ENCODE measurements at places on chromosomes 1 and 21.

DNA sequence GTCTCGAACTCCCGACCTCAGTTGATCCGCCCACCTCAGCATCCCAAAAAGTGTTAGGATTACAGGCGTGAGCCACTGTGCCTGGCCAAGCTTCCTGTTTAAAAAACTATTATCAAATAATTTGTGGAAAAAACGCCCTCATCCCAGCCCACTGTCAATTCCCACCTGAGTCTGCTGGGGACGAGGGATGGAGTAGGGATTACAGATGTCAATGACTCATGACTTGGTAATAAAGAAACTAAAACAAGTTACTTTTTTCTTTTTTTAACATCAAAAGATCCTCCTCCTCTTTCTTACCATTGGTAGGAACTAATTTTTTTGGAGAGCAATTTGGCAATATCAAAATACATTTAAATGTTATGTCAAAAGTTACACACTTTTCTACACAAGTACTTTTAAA is 9.7 kb downstream of the CNN3 start:
- no peak for DNase-seq

- peak; percentile 49 for DNase-seq
Measured at GRCh38 chr1:27296773-27297291, 25.1 kb upstream of the TMEM222 start.

DNA sequence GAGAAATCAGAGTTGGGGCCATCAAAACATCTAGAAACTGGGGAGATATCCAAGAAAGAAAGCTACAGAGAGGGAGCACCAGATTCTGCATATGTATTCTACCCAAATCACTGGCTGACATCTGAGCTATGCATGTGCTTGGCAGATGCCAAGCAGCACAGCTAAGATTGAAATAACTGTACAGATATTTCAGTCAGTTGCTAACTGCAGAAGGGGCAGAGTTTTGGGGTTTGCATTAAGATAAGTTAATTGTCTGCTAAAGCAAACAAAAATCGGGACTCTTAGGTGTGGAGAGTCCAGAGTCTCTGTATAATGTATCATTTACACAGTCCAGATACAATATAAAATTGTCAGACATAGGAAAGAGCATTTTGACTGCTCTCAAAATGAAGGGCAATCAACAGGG is 437.1 kb downstream of the PTBP2 start:
- no peak for DNase-seq

DNA sequence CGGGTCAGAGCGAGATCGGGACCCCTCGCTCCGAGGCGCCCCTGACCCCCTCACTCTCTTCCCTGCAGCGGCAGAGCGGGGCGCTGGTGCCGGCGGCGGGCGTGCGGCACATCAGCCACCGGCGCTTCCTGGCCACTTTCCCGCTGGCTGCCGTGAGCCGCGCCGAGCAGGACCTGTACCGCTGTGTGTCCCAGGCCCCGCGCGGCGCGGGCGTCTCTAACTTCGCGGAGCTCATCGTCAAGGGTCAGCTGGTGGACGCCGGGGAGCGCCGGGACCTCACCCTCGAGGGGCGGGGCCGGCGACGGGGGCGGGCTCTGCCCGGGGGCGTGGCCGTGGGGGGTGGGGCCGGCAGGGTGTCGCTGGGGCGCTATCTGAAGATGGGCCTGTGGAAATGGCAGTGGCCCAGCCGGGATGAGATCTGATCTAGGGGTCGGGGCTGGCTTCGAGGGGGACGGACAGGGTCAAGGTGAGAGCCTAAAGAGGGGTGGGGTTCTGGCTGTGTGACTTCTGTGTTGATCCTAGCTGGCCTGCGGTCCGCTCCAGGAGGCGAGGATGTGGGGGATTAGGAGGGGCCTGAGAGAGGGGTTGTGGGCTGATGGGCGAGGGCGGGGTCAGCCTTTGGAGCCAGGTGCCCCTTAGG is 23.6 kb downstream of the PTPRU start:
- peak; percentile 26 for DNase-seq

- DNase-seq: no peak
Measured at GRCh38 chr1:58571616-58572015, 5.4 kb downstream of the TACSTD2 start.

DNA sequence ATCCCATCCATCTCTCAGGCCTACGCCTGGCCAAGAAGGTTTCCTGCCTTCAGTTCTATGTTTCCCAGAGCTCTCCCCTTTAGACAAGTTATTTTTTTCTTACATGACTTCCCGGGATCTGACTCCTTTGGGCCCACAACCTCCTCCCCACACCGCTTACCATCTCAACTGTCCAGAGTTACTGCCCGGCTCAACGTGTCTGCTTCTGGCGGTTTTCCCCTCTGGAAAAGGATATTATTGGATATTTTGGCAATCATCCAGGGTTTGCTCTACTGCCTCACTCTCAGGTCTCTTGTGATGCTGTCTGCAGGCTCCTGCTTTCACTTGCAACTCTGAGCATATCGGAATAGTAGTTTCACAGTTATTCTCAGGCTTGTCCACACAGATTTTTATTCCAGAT is 318.2 kb upstream of the CAMK1G start:
- DNase-seq: no peak

- DNase-seq: no peak
Measured at GRCh38 chr1:181033799-181034451, at the start of gene MR1. MR1 (plus strand) TSS chr1:181033983; CDS start chr1:181034008, 25 bp downstream.

- DNase-seq: no peak
Measured at GRCh38 chr1:222641269-222641948, 23.5 kb downstream of the MIA3 start.

GRCh38 chr1:198443365-198444233 is 96.9 kb downstream of the ATP6V1G3 start:
- no peak for DNase-seq

DNA sequence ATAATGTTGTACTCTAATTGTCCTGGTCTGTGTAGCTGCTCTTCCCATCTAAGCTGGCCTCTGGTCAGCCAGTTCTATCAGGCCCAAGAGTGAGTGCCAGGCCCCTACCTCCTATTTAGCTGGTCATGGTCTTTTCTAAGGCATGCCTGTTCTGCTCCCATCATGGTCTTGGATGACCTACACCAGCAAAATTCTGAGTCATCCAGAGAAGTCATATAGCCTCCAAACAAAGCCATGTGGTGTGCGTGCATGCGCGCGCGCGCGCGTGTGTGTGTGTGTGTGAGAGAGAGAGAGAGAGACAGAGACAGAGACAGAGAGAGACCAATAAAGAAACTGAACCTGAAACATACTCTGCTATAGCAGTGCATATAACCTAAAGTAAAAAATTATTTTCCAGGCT is 254.4 kb downstream of the BRINP2 start:
- DNase-seq: no peak

DNA sequence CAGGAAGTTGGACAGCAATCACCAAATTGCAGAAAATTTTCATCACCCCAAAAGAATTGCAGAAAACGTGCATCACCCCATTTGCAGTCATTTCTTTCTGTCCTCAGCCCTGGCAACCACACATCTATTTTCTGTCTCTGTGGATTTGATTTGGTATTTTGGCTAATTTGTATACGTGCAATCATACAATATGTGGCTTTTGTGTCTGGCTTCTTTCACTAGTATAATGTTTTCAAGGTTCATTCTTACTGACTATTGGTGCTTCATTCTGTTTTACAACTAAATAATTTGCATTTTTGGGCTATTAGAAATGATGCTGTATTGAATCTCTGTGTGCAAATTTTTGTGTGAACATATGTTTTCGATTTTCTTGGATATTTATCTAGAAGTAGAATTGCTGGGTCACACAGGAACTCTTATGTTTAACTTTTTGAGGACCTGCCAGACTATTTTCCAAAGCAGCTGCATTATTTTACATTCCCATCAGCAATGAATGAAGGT is 24.8 kb upstream of the PRDM2 start:
- no peak for DNase-seq

DNA sequence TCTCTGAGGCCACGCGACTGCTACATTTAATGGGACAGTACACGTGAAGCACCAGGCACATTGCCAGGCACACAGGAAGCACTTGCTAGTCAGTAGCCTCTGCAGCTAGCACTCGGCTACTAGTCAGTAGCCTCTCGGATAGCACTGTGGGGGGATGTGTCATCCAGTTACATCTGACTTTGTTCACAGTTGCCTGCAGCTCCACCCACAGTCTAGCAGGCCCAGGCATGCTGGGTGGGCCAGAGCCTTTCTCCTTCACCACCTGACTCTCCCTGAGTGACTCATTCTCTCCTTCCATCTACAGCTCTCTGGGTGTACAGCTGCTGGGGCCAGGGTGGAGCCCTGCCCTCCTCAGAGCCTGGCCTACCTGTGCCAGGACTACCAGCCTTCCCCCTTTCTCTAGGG is 51.5 kb downstream of the PTPRF start:
- no peak for DNase-seq

- DNase-seq: no peak
Measured at GRCh38 chr1:30159015-30159414, 564.4 kb downstream of the MATN1 start.

- DNase-seq: no peak
Measured at GRCh38 chr1:52053862-52054261, 1.1 kb downstream of the TXNDC12 start.

DNA sequence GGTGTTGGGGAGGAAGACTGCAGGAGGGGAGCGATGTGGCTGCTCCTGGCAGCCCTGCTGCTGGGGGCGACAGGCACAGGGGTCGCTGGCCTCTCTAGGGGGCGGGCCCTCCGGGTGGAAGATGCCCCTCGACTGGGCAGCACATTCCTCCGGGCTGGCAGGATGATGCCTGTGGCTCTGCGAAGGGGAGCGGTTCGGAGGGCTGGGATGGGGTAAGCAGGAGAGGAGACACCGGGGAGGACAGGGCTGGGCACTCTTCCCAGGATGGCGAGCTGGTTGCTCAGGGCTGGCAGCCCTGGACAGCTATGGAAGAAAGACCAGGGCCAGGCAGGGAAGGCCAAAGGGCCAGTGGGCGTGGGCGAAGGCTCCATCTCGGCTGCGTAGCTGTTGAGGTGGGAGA is 12.8 kb downstream of the HEYL start:
- no peak for DNase-seq

GRCh38 chr1:12485231-12486058 is 132.6 kb downstream of the DHRS3 start:
- DNase-seq: no peak

DNA sequence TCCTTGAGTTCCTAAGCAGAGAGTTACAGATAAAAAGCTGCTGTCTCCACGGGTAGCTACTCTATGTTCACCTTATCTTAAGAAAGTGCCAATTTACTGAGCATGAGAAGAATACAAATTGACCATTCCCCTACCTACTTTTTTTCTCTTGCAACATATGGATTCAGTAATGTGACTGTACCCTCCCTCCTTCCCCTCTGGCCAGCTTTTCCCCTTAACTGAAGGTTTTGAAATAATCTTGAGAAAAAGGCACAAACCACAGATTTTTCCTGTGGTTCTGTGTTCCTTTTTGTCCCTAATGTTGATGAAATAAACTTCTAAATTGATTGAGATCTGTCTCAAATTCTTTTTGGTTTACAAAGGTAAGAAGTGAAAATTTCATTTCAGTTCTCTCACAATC is 2.6 kb upstream of the CD2 start:
- no peak for DNase-seq

- DNase-seq: no peak
Measured at GRCh38 chr1:207831517-207832327, 79.2 kb downstream of the CD34 start.

DNA sequence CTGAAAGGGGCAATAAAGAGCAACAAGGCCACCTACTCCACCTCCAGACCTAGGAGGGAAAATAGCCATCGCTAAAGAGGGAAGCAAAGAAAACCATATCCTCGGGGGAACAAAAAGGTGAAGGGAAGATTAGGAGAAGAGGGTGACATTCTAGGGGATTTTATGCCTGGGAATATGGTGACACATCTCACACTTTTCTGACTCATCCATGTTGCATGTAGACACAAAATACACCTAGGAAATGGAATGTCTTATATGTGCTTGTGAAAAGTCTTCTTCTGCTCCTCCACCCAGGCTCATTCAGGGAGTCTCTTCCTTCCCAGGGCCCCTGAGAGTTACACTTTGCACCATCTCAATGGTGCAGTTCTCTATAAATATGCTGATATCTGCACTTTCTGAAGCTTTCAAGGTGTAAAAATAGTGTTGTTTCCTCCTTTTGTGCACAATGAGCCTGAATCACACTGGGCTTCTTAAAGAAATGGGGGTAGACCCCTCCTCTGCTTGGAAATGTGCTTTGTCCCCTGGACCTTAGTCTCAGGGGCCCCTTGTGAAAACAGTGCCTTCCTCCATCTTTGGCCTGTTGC is 195.9 kb downstream of the CYYR1 start:
- DNase-seq: no peak

GRCh38 chr1:245671349-245671748 is 516.6 kb downstream of the KIF26B start:
- no peak for DNase-seq

DNA sequence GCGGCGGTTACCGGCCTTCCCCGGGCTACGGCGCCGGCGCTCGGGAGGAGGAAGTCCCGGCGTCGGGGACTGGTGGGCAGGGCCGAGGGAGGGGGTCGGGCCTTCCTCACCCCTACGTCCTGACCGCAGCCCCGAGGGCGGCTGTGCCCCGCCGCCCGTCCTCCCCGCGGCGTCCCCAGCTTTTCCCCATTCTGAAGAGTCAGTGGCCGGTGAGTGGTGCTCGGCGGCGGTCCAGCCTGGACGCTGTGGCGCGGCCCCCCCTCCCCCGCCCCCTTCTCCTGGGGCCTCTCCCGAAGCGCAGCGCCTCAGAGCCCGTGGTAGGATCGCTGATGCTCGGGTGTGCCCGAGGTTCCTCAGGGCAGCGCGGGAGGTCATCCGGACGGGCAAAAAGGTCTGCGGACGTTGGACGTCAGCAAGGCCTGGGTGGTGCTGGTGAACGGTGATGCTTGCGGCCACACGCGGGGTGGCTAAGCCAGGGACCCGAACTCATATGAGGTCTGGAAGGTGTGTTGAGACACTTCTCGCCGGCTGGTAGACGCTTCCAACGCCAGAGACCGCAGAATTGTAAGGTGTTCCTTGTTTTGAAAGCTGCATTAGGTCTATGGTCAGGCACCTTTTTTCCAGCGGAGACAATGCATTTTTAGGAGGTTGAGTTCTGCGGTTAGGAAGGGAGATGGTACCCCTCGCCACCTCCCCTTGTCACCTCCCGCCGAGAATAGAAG is 725 bp downstream of the SLC25A33 start:
- DNase-seq: peak; percentile 25

- no peak for DNase-seq
Measured at GRCh38 chr21:41357546-41357945, 4.3 kb upstream of the MX2 start.

All from stimulated activated CD8-positive, alpha-beta memory T cell treated with anti-CD3 and anti-CD28 coated beads, Interleukin-15, amount 100 ng/mL, for 24 hours (primary cell).